Activated T-helper 1 cell treated with anti-CD3 and anti-CD28 coated beads, Interleukin-2, amount 50 U/mL, for 16 hours (primary cell): ENCODE measurements at places on chromosomes 5 and 9.

- no peak for DNase-seq
These were observed 1.5 kb upstream of the STOM start for GRCh38 chr9:121371495-121372061.

DNA sequence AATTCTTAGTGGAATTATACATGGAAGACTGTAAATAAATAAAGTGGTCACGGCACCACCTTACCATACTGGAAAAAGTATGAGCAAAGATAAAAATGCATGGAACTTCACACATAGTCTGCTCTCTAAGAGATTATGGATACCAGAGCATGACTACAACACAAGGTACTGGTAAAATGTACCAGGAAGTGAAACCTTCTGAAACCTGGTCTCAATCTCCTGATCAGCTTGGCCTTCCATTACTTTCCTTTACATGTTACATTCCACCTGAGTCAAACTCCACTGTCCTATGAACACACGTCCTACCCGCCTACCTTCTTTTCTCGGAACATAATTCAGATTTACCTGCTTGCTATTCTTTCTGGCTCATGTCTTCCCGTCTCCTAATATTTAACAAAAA, 15.9 kb downstream of the PTAR1 start:
- DNase-seq: no peak

DNA sequence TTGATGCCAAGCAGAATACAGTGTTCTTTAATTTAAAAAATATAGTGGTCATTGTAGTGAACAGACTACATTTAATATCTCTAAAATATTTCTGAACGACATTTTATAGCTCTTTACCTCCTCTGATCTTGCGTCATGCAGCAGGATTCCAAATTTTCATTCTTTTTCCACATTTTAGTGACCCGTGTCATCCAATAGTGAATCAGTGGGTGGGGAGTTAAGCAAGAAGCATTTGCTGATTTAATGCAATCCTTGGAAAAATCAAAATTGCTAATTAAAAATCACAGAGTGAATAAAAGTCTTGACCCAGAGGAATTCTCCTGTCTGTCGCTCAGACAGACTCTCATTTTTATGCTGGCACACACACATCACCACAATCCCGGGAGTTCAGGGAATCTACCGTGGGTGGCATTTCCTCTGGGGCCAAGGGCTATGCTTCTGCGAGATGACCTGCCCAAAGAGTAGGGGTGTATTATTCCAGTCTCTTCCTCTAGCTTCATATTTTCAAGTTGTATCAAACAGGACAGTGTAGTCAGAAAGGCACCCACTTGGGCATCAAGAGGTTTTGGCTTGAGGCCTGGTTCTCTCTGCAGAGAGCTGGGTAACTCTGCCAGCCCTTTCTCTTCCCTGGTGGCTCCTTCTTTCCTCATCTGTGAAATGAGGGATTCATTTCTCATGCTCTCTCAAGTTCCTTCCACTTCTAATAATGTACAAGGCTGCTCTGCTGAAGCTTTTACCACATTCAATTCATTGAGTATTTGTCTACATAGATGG, 24.8 kb upstream of the OTP start:
- DNase-seq: no peak

GRCh38 chr5:73459366-73459765, 10.8 kb upstream of the FOXD1 start:
- DNase-seq: no peak

DNA sequence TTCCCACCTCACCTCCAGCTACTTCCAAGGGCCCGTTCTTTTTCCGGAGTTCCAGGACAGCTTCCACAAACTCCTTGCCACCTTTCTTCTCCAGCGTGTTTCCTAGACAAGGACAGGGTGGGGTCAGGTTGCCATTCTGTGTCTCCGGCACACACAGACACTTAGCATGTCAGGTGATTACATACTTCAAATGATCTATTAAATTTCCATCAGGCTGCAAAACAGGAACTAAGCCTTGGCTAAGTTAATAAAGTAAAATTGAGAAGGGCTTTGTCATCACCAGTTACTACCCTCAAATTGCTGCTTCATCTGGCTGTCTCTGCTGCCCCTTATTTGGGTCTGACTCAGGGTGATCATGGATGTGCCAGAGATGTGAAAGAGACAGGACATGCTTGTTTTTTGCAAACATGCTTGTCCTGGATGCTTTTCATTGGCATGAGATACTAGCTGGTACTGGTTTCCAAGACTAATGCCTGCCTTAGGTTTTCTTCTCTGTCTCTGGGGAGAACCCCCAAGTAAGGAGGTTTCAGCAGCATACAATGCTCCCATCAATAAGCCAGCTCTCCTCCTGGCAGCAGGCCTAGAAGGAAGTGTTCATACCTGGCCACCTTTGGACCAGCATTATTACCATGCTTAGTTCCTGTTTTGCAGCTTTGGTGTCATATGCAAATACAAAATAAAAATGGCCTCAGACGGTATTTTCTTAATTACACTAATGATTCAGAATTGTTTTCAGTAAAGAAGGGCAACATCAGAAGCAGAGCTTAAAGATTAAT, 52.9 kb downstream of the MACROH2A1 start:
- no peak for DNase-seq

GRCh38 chr5:115815693-115816225, 700 bp downstream of the CDO1 start:
- no peak for DNase-seq

DNA sequence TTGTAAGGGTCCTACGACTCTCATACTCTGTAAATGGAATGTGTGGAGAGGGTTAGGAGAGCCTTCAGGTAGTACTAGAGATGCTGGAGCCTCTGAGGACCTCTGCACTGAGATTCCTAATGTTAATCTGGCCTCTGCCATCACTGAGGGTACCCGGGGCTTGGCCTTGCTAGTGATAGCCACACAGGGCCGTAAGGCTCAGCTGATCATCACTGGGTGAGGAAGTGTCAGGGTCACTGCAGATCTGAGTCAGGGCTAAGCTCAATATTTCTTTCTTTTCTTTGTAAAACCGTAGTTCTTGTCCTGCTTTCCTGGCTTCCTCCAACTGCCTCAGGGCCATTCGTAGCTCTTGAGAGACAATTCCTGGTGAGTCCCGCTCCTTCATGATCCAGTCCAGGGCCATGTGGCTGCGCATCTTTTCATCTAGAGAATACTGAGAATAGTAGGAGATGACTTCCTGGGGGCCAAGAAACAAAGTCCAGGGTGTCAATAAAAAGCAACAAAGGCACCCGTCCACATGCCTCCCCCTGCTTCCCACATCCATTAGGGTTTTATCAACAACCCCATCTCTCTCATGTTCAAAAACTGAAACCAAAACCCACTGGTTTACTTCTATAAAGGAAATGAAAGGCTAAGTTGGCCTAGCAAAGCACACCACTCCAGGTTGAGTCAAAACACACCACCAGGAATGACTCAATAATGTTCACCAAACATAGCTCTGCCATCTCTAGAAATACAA, 47.7 kb downstream of the LIX1 start:
- no peak for DNase-seq

DNA sequence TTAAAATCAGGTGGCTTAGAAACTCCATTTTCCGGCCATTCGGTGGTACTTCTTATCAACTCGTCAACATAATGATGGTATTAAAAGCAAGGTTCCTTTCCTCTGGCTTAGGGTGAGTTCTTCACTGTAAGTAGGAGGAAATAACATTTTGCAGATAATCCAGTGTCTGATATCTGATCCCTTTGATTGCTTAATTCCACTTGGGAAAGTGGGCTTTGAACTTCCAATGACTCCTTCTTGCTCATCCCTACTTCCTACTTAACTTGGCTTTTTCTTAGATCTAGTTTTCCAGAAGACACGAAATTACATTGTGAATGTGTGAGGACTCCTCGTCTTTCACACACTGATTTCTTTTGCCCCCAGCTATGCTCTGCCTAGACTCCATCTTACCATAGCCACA, 31.5 kb downstream of the DDX31 start:
- no peak for DNase-seq

DNA sequence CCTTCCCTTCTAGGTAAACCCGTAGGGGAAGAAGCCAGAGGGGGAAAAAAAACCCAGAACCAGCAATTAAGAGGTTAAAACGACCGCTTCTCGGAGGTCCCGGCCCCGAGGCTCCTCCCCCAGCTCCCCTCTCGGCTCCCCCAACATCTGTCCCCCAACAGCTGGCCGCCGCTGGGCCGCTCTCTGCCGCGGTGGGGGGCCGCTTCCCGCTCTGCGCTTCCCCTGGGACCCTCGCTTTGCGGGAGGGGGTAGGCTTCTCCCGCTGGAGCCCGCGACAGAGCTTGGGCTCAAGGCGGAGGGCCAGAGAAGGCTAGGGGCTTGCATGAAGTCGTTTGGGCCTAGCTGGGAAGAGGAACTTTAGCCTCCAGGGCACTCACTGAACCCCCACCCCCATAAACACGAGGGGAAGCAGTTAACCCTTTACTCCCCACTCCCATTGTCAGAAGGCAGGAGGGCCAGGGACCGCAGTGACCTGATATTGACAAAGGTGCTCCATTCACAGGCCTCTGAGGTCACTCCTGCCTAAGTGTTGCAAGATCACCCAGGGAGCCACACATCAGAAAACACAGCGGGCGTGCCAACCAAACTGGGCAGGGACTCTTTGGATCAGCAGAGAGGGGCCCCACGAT, 7.5 kb downstream of the LHX6 start:
- DNase-seq: no peak

GRCh38 chr9:112135706-112136105, 39.4 kb downstream of the SUSD1 start:
- no peak for DNase-seq

GRCh38 chr9:115445655-115446054, 327.7 kb upstream of the TNC start:
- no peak for DNase-seq

DNA sequence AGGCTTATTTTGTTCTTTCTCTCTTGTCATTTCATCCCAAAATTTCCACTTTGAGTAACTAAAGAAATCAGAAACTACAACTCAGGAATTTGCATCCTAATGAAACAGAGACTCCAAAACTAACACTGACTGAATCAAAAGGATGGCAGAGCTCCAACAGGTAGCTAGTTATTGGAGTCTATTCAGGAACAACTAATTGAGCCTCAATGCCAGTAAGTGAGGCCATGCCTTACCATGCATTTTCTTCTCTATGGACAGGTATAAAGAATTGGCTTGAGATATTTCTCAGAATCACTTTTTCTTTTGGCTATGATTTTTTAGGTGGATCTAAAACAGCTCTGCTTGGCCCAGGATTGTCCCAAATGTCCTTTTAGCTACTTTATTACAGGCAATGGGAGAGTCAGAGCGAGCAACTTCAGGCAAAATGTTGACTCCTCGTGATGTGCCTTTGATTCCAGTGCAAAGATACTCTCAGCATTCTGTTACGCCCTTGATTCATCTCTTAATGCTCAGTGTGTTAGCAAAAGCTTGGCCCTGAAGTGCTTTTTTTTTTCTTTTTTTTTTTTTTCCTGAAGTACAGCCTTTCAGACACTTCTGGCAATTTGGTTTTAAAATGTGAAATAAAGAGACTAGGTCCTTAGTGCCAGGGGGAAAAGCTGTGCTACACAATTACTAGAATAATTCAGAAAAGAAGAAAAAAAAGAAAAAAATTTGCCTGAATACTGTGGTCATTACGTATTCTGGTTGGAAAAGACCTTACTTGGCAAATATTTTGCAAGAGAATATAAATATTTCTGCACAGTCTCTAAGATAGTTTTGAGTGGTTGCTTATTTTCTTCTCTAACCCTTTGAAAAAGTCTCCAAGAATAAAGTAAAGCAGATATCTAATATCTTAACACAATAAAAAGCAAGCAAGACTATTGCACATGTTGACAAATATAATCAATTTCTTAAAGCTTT, 423.7 kb downstream of the ANXA1 start:
- no peak for DNase-seq

DNA sequence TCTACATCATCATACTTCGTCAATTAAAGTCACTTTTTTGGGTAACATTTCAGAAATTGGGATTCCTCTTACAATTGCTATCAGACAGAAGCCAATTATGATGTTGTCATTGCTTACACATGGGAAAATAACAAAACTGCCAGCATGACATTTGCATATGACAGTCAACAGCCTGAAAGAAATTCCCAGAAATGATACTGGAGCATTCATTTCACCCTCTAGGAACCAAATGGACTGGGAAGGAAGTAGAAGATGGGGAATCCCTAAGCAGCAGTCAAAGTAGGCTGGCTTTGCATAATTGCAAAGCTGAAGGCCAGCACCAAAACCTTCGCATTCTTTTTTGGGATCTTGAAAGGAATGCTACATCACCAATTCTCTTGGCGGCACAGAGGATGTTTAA, 10.7 kb downstream of the HMGCS1 start:
- no peak for DNase-seq

- DNase-seq: no peak
These were observed 86.1 kb downstream of the ADAMTS2 start for GRCh38 chr5:179258922-179259730.

- no peak for DNase-seq
These were observed 136.7 kb upstream of the TNFAIP8 start for GRCh38 chr5:119218830-119219782.

GRCh38 chr5:9112520-9113291, 433.2 kb downstream of the SEMA5A start:
- no peak for DNase-seq

- no peak for DNase-seq
These were observed 2.2 kb downstream of the PLCXD3 start for GRCh38 chr5:41508186-41508585.

- DNase-seq: no peak
These were observed 15.7 kb downstream of the USP20 start for GRCh38 chr9:129850821-129851550.

DNA sequence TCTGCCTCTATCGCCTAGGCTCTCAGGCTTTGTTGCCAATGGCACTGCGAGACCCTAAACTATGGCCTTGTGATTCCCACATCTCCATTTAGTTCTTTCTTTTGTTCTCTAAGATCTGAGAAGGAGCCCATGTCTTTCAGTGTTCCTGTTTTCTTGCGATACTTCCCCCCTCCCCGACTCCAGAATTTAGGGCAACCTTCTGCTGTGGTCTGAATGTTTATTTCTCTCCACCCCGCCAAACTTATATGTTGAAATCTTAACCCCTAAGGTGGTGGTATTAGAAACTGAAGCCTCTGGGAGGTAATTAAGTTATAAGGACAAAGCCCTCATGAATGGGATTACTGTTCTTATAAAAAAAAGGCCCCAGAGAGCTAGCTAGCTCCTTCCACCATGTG, 6.4 kb downstream of the TMC1 start:
- DNase-seq: no peak

- no peak for DNase-seq
These were observed 72.0 kb upstream of the SLC44A1 start for GRCh38 chr9:105172436-105172835.

GRCh38 chr5:137563646-137564397, 64.7 kb upstream of the SPOCK1 start:
- no peak for DNase-seq

- no peak for DNase-seq
These were observed 45.3 kb upstream of the FOXE1 start for GRCh38 chr9:97807681-97808080.

- DNase-seq: no peak
These were observed 255.6 kb downstream of the NFIB start for GRCh38 chr9:14058325-14058688.

- DNase-seq: no peak
These were observed 41.6 kb downstream of the MAMDC2 start for GRCh38 chr9:70085241-70085640.

DNA sequence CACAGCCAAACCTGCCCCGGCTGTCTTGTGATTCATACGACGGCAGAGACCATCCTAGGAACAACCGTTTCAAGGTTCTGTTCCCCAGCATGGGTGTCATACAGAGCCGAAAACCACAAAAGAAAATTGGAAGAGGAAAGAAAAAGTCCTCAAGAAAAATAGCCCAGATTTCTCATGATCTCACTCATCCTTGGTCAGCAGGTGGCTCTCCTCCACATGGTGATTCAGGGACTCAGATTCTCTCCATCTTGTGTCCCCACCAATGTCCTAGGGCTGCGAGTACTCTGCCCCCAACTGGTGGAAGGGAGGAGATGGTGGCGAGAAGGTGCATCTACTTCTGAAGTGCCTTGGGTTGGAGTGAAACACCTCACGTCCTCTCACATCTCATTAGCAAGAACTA, 25.6 kb downstream of the PDZD2 start:
- DNase-seq: no peak
